ENCODE measurements at places on chromosomes 5 and 9. TPM values are rescaled to one million over a fixed set of nuclear protein-coding genes. Genes with fewer than 3 reads are reported as not detected.

The POU5F2 gene
- total RNA-seq = 0.51 TPM

The LCN10 gene
- not detected for total RNA-seq

The SNX2 gene
- 123 TPM for total RNA-seq

DNA sequence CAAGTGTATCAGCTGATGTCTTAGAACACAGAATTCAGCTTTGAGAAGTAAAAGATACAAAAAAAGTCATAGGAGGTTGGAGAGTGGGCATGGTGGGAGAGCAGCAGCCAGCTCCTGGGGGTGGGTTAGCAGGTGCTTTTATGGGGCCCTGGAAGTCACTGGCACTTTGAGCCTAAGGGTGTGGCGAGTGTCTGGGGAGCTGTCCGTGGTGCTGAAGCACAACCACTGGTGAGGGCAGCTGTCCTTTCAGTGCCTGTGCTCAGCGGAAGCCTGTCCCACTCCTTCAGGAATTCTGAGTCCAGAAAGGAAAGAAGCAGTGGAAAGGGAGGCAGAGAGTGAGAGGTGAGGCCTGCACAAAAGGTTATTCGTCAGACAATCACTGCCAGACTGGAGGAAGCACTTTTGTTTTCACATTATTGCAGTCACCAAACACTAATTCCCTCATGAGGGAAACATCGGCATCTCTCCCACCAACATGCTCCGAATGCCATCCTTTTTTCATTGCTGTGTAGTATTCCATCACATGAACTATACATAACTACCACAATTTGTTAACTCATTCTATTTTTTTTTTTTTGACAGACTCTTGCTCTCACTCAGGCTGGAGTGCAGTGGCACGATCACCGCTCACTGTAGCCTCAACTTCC lies 59.4 kb upstream of the RAPGEF1 start:
- DNase-seq = peak; percentile 44

- DNase-seq = no peak
These were observed 51.2 kb downstream of the GDA start for GRCh38 chr9:72200452-72200851.

DNA sequence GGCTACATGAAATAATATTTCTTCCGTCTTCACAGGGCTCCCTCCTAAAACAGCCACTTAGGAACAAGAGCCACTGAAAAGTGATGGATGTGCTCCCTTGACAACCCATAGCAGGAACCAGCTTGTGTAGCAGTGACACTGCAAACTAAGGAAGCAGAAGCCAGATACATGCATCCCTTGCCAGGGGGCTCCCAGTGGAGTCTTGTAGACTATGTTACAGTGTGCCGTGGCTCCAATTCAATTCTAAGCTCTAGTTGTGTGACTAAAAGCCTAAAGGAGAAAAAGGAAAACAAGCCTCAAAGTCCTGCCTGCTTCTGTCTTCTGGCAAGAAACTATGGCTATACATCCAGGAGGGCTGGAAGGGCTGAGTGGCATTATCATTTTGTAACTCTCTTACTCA lies 12.2 kb upstream of the TAF1L start:
- no peak for DNase-seq

DNA sequence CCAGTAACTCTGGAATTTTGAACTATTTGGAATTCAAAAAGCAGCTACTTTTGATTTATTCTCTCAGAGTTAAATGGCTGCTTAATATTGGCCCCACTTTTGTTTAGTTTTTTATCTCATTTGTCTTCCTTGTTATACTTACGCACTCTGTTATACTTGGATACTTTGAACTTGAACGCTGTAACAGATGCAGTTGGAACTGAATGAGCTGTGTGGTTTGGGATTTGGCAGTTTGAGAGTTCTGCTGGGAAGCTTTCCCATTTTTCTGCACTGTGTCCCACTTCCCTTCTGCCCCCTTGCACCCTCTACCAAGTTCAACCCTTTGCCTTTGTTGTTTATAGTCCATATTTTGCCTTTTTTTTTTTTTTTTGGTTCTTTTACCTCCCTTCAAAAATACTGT lies 3.8 kb downstream of the RHOBTB3 start:
- peak; percentile 90 for DNase-seq

DNA sequence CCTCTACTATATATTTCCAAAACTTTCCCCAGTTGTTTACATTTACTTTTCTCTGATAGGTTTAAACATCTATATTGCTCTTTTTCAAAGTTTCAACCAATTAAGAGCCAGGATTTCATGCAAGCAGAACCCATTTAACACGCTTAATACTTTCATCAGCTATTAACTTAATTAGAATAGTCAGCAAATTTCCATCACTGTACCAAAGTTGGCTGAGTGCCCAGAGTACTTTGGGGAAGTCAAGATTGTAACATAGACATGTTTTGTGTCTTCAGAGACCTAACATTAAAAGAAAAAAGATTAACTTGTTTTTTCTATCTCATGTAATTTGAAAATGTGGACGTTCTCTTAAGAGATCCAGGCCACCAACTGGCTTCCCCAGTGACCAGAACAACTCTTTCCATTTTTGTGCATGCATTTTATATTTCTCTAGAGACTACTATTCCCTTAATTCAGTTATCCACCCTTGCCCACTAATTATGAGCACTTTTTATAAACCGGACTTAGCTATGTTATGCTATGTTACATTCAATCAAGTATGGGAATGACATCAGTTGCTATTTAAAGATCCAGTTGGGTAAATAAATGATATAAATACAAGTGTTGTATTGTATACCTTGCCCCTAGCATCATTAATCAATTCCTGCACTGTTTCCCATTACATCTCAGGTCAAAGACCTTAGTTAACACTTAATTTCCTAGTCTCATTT lies 478.1 kb upstream of the NMUR2 start:
- DNase-seq = no peak

DNA sequence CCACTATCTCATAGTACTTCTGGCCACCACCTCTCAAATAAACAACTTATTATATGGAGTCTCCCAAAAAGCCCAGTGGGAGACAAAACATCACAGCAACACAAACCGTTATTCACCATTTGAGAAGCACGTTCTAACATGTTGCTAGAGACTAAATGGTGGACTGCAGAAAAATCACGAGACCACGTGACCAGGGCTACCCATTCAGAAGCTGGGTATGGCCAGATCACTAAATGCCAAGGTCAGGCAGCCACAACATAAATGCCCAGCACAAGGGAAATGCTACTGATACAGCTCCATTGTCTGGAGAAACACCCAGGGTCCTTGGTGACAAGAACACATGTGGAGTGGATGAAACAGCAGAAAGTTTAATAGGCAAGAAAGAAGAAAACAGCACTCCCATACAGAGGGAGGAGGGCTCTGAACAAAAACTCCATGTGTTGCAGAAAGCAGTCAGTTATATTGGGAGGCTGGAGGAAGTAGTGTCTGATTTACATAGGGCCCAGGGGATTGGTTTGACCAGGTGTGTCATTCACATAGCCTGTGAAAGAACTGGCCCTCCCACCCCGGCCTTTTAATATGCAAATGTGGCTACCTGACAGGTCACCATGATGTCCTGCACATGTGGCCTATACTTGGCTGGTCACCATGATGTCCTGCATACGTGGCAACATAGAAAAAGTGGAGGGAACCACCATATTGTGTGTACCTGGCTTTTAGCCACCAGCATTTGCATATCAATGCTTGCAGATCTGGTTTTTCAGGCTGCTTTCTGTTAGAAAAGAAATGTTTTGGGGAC lies 97.2 kb downstream of the TRIM36 start:
- no peak for DNase-seq

DNA sequence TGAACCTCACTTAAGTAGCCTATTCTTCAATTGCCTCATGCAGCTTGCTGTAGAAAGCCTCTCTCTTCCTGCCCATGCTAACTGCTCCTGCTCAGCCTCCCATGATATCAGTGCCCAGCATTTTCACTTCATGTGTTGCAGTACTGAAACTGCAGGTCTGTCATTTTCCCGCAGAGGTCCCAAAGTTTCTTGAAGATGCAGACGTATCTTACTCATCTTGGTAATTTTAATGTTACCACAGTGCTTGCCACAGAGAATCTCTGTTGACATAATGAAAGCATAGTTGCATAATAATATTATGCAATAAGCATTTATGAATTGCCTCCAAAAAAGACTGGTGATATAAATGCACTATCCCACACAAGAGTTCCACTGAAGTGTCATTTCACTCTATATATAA lies 561.1 kb upstream of the DAP start:
- DNase-seq = no peak

- no peak for DNase-seq
These were observed 194.1 kb upstream of the PTPRD start for GRCh38 chr9:10806868-10807267.

- peak; percentile 70 for DNase-seq
These were observed 19.5 kb downstream of the CXXC5 start for GRCh38 chr5:139667730-139668063.

DNA sequence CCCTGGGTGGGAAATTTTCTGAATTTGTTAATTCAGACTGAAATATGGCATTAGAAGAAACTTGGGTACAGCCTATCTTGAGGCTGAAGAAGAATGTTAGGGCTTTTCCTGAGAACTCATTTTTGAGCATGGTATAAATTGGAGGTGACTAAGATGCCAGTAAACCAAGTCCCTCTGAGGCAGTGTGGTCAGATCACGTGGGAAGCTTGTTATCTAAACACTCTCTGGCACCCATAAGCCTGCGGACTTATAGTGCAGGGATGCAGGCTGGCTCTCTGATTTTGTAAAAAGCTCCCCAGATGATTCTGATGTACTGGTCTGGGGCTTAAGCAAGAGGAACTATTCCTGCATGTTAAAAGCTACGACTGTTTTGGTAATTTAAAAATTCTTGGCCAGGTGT lies 34.3 kb downstream of the MTMR12 start:
- DNase-seq = peak; percentile 58

Measured in fibroblast of lung (primary cell).